Right ventricle myocardium superior (tissue), 1 donor: ENCODE measurements at places on chromosomes 1 and 21.

DNA sequence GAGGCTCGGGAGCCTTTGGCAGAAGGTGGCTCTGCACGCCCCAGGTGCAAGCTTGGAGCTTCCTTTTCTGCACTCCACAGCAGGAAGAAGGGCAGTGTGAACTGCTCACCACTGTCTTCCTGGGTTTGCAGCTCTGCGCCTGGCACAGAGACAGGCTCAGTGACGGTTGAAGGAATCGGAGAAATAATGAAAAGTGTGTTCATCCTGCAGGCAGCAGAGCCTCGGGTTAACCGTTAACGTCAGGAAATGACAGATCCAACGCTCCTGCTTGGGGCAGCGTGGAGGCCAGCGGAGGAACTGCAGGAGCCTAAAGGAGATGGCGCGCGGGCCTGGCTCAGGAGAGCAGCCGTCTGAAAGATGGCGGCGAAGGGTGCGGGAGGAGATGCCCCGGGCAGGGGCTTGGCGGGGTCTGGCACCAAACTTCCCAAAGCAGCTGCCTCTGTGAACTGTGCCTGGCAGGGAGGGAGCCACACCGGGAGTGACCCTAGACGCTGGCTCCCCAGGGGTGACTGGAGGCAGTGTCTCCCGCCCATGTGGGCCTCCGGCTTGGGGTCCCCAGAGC, 10.9 kb upstream of the SAMD11 start:
- peak; percentile 37 for DNase-seq

DNA sequence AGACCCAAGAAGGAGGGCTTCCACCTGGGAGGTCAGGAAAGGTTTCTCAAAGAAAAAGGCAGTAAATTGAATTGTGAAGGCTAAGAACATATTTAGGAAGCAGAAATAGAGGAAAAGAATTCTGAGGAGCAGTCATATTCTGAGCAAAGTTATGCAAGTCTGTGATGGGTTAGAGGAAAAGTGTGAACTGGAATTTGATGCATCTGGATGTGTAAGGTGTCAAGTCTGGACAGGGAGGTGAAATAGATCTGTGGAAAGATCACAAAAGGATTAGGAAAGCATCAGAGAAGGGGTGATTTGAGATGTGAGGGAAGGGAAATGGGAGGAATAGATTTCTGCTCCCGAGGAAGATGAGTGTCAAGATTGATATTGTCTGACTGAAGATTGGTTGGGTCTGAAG, 18.1 kb upstream of the PRDM2 start:
- DNase-seq: no peak

DNA sequence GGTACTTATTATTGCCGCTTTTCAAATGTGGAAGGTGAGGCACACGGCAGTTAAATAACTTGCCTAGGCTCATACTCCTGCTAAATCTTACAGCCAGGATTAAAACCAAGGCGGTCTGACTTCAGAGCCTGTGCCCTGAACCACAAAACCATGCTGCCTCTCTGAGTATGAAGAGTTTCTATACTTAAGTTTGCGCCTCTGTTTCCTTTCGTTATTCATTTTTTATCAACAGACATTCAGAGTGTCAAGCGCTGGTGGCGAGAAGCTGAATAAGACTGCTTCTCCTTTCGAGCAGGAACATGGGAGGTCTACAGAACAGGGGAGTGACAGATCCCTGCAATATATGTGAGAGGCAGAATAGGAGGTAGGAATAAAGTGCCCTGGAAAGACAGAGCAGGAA, 96.0 kb upstream of the DUSP10 start:
- no peak for DNase-seq

- no peak for DNase-seq
These were observed 57.2 kb downstream of the TOR1AIP2 start for GRCh38 chr1:179820226-179820970.

GRCh38 chr1:11719313-11720032, 16.5 kb upstream of the AGTRAP start:
- peak; percentile 90 for DNase-seq

GRCh38 chr1:152190589-152190988, 31.6 kb upstream of the RPTN start:
- DNase-seq: no peak

GRCh38 chr1:25724201-25724600, 75.8 kb upstream of the SELENON start:
- DNase-seq: no peak

DNA sequence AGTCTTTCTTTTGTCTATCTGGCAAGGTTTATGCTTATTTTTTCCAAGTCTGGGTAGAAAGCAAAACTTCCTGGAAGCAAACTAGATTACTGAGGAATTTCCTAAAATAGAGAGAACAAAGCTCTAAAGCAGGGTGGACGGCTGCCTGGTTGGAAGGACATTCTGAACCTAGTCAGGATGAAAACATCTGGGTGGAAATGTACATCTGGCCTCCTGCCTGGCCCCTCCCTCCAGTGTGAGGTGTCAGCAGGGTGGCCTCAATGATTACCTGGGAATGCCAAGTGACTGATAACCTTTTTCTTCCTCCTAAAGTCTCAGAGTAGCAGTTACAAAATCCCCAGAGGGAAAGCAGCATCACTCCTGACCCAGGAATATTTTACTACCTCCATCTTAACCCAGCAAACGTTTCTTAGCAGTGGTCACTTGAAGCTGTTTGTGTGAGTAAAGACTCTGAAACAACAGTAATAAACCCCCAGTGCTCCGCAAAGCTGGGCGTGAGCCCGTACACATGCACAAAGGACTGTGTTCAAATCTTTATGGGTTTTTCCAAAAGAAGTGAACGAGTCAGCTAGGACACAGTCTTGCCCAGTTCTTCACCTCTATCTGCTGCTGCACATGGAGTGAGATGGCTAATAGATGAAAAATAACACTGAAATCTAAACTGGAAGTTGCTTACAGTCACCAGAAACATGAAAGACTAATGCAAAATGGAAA, 18.9 kb downstream of the ANGPTL7 start:
- peak; percentile 57 for DNase-seq

DNA sequence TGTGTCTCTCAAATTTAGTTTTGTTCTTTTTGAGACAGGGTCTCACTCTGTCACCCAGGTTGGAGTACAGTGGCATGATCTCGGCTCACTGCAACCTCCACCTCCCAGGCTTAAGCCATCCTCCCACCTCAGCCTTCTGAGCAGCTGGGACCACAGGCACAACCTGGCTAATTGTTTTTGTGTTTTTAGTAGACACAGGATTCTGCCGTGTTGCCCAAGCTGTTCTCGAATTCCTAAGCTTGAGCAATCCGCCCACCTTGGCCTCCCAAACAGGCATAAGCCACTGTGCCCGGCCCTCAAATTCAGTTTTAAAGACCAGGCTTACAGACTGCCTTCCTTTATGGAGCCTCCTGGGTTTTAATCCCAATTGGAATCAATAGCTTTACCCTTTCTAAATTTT, 83.7 kb upstream of the SELENON start:
- no peak for DNase-seq

GRCh38 chr1:17745479-17745955, 9.6 kb upstream of the ACTL8 start:
- DNase-seq: no peak

DNA sequence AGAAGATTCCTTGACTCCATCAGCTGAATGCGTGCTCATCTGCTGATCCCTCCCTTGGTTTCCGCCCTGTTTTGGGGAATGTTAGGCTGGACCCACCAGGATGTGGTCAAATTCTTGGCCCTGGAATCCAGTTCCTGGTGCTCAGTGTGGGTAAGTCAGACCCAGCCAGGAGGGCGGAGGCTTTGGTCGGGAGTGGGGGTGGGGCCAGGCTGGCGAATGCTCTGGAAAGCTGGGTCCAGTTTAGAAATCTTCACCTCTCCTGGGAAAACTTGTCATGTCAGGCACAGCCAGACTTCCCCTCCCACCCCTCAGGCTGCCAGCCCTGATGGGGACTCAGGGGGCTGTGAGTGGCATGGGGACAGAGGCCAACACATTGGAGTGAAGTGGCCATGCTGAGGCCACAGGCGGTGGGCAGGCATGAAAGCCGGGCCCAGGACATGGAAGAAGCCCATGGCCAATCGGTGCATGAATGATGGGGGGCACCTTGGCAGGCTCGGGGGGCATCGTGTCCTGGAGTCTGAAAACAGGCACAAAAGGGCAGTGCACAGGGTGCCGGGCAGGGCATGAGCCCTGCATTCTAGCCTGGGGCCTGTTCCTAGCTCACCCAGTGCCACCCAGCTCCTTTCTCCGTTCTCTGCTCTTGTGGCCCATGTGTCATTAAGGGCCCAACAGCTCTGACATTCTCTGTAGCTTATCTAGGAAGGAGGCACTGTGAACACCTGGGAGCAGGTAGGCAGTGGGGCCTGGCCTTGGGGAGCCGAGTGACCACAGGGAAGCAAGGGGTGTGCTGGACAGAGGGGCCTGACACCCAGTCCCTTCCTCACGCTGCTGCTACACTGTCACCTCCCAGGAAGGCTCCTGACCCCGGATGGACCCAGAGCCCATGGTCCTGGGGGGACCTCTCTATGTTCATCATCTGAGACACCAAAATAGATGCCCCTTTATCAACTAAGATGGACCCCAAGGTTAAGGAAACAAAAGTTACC, 14.6 kb upstream of the PADI1 start:
- DNase-seq: no peak

DNA sequence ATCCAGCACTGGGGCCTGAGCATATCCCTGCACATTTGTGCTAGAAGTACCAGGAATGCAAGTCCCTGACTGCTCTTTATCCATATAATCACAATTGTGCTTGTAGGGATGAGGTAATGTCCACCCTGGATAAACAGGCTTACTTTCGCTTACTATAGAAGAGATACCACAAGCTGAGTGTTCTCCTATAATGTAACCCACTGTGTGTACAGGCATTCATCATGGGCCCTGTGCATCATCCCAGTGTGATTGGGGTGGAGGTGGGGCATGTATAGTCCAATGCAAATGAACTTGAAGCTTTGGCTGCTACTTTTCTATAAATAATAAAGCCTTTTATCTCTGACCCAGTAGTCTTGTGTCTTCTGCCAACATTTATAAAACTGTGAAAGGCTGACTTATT, 69.3 kb downstream of the MAN1A2 start:
- DNase-seq: no peak

DNA sequence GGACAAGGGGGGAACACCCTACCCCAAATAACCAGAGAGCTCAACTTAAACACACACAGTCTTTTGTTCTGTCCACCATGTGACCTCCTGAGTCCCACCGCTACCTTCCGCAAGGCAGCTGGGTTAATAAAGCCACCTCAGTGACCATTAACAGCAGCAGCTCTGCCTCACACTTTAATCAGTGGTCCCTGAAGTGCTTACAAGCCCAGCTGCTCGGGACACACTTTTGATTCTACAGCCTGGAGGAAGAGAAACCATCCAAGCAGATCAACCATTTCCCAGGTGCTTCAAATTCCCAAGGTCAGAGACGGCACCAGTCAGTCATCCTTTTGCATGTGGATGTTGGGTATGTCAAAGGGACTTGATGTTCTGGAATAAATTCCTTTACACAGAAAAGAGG, 70.1 kb downstream of the KCNJ15 start:
- DNase-seq: no peak

- DNase-seq: no peak
These were observed 15.3 kb upstream of the POU3F1 start for GRCh38 chr1:38061883-38062328.

DNA sequence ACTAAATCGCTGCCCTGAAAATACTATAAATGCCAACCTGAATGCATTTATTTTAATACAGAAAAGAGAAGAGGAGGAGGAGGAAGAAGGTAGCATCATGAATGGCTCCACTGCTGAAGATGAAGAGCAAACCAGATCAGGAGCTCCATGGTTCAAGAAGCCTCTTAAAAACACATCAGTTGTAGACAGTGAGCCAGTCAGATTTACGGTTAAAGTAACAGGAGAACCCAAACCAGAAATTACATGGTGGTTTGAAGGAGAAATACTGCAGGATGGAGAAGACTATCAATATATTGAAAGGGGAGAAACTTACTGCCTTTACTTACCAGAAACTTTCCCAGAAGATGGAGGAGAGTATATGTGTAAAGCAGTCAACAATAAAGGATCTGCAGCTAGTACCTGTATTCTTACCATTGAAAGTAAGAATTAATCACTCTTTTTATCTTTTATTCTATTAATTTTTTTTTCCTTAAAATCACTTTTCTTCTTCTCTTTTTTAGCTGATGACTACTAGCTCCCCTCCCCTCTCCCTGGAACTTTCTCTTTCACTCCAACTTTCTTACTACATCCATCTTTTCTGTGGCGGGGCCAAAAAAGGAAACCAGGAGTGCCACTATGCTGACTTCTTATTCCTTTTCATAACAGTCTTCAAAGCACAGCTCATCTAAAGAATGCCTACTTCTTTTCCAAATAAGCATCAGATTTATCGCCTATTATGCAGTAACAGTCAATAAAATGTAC, 36.3 kb downstream of the FUBP1 start:
- no peak for DNase-seq

DNA sequence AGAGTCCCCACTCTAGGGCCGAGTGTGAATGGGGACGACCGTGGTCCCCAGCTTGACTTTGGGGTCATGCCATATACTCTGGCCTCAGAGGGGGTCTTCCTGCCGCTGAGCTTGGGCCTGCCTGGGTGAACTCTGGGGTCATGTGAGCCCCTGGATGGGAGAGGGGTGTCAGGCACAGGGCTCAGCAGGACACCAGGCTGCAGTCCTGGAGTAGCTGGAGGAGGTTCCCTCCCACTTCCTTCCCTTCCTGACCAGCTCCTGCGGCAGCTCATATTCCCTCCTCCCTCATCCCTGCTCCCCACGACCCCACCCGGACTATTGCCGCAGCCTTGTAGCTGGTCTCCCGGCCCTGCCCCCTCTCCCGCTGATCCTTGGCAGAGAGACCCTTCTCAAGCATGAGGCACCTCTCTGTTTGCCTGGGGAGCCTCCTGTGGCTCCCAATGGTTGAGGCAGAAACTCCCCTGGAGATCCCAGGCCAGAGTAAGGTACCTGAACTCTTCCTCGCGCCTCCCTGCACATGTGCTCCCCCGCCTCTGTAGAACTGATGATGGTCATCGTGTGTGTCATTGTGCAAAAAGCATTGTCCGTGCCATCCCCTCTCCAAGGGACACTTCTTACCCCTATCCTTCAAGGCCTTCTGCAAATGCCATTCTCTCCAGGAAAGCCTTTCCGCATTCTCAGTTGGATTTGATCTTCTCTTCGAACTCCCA, 1.8 kb downstream of the TNFRSF1B start:
- no peak for DNase-seq

DNA sequence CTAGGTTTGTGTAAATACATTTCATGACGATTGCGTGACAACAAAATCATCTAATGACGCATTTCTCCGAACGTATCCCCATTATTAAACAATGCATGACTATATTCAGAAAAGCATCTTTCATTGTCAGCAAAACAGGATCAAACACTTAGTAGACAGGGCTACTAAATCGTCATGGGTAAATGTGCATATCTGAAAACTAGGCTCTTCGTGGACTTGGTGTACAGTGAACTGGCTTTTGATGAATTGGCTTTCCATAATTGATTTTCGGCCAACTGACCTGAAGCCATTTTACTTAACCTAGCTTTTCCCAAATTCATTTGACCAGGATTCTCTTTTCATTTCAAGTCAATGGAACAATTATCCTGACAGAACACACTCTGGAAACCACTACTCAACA, 665.0 kb downstream of the SMYD3 start:
- DNase-seq: no peak
